ENCODE measurements at places on chromosomes 13 and 19.
A peak's percentile ranks its signal among the peaks of the same experiment; 100 is the strongest.

DNA sequence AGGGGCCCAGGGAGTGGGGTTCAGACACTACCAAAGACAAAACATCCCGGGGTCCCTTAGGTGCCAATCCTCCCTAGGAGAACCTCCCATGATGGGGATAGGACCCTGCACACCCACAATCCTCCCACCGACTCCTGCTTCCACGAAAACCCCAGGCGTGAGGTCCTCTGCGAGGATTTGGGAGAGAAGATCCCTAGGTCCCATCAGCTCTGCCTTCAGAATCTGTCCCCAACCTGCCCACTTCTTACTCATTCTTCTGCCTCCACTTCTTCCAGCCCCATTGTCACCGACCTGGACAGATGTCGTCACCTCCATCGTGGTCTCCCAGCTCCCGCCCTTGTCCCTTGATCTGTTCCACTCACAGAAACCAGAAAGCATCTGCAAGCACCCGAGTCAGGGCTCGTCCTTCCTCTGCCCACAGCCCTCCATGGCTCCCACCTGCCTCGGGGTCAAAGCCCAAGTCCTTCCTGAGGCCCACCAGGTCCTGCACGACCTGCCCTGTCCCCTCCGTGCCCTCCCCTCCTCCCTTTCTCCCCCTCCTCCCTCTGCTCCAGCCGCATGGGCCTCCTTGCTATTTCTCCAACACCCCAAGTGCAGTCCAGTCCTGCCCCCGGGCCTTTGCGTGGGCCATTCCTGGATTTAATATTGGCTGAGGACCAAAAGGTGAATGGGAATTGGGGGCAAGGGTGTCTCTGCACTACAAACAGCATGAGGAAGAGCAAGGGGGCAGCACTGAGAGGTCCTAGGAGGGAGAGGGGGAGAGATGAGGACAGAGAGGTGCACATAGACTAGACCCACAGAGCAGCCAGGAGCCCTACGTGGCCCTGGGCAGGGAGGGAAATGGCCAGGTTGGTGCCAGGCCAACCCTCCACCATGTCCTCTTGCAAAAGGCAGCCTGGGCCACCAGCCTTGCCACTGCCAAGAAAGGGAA lies 51.3 kb downstream of the PTPRS start:
- DNase-seq, result no peak

GRCh38 chr19:39557811-39558623 lies 18.1 kb upstream of the EID2 start:
- no peak for DNase-seq

- no peak for DNase-seq
Measured at GRCh38 chr13:43061496-43062280, 38.3 kb downstream of the DNAJC15 start.

DNA sequence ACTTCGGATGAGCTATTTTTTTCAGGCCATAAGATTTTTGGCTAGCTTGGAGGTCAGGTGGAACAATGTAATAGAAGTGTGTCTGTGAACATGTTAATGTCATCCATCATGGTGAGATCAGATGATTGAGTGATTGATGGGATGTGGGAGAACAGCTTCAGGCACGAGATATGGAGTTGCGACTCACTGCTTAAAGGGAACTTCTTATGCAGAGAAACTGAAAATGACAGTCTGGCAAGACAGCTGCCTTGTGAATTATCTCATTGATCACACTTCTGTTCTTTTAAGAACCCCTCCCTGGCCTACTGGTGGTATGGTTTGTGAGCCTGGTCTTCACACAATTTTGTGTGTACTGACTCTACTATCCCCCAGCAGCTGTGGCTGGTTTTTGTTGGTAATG lies 96.0 kb downstream of the OLFM4 start:
- no peak for DNase-seq

- peak; percentile 10 for DNase-seq
Measured at GRCh38 chr13:23348262-23349127, 85.0 kb downstream of the SACS start.

GRCh38 chr13:45303866-45304265 lies 37.1 kb downstream of the TPT1 start:
- no peak for DNase-seq

DNA sequence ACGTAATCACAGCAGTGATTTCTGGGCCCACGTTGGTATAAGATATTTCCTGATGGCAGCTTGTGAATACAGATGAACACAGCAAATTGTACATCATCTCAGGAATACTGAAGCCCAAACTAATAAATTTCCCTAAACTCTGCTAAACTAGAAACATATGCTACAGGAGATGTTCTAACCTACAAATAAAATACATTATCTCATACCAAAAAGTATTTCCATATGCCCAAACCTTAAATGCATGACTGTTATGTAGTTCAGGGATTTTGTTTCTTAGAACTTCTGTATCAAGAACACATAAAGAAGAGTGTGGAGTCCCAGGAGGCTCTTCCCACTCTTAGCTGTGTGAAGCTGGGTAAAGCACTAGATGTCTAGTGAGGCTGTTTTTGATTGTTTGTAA lies 138.4 kb downstream of the RFC3 start:
- no peak for DNase-seq

DNA sequence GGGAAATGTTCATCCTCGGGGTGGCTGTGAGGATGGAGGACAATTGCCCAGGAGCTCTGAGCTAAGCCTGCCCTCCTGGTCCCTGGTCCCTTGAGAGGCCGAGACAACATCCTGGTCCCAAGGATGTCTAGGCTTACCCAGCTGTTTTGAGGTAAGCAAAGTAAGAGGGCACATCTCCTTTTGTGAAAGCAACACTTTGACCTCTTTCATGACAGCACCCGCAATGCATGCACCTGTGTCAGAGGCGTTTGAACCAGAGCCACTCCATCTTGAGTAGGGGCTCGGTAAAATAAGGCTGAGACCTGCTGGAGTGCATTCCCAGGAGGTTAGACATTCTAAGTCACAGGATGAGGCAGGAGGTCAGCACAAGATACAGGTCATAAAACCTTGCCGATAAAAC lies 43.1 kb upstream of the ANKRD10 start:
- no peak for DNase-seq

DNA sequence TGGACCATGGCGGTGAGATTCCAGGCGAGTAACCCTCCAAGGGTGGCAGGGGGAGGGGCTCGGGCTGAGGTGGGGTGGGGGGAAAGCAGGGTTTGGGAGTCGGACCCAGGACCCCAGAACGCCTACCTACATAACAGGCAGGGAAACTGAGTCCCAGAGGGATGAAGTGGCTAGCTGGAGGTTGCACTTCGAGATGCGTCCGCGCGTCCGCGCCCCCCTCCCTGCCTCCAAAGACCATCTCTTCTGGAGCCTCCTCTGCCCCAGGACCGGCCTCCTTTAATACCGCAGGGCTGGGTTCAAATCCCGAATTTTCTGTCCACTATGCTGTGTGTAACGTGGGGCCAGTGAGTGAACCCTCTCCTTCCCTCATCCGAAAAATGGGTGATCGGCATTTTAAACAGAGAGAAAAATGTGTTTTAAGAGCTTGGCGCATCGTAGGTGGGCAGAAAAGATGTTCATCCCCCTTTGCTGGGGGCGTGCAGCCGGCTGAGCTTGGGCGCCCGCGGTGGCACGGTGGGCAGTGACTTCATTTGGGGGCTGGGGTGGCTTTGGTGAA lies 13.8 kb downstream of the TJP3 start:
- DNase-seq, result no peak

DNA sequence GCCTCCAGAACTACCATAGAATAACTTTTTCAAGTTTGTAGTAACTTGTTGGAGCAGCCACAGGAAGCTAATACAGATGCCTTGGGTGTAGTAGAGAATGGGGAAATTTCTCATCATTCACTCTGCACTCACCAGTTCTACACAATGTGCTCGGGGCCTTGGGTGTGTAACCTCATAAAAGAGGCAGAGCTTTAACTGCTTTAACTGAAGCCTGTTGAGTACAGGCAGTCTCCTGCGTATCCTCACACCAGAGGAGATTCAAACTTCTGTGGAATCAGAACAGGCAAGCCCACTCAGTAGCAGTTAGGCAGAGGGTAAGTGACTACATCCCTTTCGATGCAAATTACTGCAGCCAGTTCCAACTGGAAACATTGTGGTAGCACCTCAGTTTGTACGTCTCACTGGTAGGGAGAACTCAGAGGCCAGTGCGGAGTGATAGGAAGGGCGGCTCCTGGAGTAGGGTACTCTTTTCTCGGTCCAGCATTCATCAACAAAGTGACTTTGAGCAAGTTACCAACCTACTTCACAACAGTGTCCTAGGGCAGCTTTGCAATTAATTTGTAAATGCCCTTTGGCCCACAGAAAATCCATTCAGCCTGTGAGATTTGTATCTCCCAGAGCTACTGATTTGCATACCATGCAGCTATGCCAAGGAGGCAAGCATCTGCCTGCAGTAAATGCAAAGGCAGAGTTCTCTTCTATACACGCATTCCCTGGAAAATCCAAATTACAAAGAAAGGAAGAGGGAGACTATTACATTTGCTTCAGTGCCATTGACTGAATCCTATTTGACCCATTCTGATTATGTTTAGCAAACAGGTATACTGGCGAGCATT lies 904.3 kb downstream of the DIAPH3 start:
- no peak for DNase-seq

- peak; percentile 96 for DNase-seq
Measured at GRCh38 chr19:45405435-45406225, 761 bp upstream of the PPP1R13L start.

DNA sequence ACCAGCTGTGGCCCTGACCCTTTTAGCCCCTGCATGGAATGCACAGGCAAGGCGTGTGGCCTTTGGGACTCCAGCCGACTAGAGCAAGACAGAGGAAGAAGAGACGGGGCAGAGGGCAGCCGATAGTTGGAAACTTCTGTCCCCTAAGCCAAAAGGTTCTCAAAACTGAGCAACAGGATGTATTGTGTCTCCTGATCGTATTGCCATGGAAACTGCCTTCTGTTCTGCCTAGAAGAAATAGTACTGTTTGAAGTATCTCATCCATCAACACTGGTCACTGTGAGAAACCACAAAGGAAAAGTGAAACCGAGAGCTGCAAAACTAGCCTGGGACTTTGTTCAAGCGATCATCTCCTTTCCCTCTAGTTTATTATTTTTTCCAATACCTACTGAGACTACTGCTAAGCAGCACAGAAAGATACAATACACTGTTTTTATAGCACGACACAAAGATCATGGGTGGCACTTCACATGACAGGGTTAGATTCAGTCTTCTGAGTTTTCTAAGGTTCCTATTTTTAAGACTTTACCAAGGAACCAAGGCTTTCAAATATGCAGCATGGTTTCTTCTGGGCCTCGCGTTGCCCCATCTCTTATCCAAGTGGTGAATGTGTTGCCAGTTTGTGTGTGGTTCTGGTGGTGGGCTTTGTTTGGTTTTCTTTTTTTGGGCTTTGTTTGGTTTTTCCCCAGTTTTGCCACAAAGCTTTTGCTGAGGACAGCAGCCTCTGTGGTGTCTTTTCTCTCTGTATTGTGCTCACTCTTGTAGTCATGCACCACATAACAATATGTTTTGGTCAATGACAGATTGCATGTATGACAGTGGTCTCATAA lies 49.3 kb upstream of the GPR183 start:
- DNase-seq, result peak; percentile 87

DNA sequence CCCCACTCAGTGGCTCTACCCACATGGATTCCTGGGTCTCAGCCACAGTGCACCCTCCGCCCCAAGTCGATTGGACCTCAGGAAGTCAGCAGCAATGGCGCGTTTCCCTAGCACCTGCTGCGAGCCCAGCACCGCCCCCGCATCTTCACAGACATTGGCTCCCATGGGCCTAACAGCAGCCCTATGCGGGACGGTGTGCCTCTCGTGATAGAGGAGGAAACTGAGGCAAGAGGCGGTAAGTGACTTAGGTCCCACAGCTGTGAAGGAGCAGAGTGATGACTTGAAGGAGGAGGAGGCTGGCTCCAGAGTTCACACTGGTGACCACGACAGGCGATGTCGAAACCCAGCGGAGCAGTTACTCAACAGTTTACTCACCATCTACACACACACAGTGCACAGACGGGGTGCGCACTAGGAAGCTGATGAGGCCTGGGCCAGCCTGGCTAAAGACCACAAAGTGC lies 104.5 kb upstream of the SOX1 start:
- no peak for DNase-seq

DNA sequence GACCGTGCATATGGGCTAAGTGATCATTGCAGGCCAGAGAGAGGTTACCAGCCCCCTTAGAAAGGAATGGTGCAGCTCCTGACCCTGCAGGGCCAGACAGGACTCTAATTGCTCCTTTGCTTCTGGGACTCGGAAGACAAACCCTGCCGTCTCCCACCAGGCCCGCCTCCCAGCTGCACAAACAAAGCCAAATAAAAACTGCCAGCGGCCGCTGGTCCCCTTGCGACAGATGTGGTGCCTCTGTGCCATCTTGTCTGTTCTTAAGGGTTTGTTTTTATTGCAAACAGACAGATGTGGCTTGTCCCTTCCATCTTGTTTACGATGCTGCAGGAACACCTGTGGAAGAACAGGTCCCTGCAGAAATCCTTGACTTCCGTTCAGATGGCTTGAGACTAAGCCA lies 434.4 kb upstream of the TSHZ3 start:
- DNase-seq, result no peak

DNA sequence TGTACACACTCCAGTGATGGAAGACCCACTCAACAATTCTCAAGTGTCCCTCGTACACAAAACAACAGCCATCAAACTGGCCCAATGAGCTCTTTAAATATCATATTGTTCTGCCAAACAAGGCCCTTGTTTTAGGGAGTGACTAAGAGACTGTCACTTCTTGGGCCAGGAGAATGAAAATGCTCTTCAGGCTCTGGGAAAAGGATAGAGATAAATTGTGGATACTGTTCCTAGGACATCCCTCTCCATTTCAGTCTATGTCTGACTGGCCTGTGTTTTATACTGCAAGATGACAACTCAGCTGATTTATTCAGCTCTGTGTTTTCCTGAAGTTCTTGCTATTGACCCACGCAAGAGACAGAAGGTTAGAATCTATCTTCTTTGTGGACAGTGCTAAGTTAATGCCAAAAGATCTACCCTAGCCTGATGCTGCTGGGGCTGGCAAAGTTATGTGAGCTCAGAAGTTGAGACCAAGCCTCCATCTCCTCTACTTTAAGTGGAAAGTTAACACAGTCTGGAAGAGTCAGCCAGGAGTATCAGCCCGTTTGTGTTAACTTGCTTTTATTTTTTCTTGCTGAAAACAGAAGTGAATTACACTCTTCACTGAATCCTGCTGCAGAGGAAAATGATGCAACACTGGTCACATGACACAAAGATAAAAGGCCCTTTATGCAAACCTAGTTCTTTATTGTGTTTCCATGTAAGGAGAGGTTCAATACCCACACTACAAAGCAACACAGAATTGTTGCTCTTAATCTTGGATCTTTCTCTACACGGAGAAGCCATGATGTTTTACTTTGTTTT lies 14.6 kb downstream of the FRY start:
- peak; percentile 77 for DNase-seq

GRCh38 chr19:30564551-30565011 lies 192.4 kb downstream of the ZNF536 start:
- no peak for DNase-seq

DNA sequence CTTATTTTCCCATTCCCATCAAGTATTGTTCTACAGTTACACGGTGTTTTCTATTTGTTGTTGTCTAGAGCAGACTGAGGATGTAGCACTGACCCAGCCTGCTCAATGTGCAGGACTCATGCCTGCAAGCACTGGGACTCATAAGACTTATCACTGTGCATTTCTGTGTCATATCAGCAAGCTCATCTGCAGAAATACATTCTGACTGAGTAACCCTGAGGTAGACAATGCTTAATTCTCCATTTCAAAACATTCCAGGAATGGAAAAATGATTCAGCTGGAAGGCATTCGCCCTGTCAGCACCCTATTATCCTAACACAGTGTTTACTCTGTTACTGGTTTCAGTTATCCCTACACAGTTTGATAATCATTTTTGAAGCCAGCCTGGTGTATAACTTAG lies 2506.4 kb downstream of the PCDH9 start:
- peak; percentile 95 for DNase-seq

GRCh38 chr19:40507892-40508291 lies 41.1 kb downstream of the SPTBN4 start:
- no peak for DNase-seq

- no peak for DNase-seq
Measured at GRCh38 chr19:50916069-50916468, 4.9 kb upstream of the KLK4 start.
